ENCODE measurements at places on chromosomes 5 and 9.

DNA sequence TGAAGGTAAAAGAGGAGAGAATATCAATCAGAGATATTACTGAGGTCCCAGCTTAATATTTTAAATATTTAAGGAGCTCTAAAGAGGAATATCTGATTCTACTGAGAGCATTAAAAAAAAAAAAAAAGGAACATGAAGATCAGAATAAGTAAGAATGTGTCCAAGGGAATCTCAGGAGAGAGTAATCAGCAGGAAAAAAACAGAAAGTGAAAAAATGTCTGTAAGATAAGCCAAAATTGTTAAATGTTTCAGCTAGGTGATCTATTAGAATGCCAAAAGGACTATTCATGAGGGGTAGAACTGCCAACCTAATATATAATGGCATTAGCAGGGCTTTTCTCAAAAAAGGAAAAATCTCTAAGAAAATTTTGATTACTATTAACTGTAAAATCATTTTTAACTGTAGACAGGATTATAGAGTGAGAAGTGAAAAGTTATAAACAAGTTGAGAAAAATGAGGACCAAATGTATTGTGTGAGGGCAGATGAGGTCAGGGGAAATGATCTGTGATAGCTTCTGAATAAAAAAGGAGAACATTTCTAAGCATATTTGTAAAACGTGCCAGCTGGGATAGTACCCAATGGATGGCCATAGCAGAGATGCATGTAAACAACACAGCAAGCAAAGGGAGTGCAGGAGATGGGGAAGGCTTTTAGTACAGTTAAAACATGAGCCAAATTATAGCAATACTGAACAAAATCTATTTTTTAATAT, 9.4 kb upstream of the RHOBTB3 start:
- DNase-seq = no peak

DNA sequence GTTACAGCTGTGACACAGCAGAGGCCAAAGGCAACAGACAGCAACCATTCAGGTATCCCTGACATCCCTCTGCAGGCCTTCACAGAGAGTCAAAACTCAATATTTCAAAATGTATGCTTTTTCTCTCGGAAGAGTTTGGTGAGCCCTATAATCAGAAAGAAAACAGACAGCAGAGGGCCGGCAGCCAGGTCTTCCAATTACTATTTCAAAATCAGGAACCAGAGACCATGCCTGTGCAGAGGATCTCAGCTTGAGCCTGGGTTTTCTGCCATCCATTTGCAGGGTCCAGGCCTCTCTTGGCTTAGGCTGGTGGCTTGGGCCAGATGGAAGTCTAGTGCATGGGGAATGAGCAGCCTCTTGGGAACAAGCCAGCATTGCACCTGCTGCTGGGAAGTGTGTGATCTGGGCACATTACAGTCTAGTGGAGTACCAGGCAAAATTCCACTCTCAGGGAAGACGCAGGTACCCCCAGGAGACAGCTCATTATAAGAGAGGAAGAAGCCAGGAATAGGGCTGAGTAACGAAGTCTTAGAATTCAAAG, 231.3 kb downstream of the ENC1 start:
- DNase-seq = no peak

GRCh38 chr5:154058055-154059038, 19.6 kb downstream of the MFAP3 start:
- DNase-seq = no peak

- no peak for DNase-seq
These were observed 96.9 kb upstream of the FSTL4 start for GRCh38 chr5:133709209-133709725.

DNA sequence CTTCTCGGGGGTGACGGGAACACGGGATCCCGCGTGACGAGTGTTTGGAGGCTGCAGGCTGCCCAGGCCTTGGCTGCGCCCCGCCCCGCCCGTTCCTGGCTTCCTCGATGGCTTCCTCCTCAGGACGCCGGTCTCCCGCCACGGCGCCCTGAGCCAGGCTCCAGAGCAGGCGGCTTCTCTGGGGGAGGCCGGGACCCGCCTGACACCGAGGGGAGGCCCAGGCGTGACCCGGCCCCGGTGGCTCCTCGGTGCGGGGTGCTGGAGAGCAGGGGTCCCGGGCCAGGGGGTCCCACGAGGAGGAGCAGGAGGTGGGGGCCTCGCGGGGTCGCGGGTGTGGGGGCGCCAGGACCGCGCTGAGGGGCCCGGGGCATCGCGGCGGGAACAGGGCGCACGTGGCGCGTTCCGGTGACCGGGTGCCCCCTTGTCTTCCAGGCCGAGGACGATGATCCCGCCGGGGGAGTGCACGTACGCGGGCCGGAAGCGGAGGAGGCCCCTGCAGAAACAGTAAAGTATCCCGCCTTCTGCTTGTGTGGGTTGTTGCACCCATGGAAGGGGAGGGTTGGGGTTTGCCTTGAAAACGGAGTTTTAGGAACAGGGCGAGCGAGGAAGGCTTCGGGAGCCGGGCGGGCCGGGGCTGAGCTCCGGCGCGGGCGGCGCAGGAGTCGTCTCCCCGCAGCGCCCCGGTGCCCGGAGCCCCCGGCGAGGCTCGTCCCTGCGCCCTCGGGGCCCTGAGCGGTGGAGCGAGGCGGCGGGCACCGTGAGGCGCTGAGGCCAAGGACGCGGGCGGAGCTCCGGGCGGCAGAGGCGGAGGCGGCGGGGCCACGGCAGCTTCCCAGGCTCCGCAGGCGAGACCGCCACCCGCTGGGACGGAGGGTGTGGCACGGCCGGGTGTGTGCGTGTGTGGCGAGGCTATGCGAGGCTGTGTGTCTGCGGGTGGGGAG, 22.2 kb downstream of the AHRR start:
- DNase-seq = peak; percentile 29

DNA sequence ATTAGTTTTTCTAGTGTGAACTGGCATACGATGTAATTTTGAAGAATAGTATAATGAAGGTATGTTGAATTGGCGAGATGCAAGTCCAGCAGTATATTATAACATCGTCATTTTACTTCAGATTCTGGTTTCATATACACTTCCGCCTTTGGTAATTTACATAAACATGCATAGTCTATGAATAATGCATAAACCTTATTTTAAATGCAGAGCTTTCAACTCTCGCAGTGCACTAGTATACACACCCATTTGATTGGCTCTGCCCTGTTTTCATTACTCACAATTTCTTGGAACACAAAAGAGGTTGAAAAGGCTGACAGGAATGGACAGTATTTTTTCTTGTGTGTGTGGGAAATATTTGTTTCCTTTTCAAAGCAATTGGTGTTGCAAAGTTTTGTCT, 128.9 kb upstream of the CCNH start:
- no peak for DNase-seq

GRCh38 chr5:90549729-90550275, 8.8 kb upstream of the ADGRV1 start:
- no peak for DNase-seq

DNA sequence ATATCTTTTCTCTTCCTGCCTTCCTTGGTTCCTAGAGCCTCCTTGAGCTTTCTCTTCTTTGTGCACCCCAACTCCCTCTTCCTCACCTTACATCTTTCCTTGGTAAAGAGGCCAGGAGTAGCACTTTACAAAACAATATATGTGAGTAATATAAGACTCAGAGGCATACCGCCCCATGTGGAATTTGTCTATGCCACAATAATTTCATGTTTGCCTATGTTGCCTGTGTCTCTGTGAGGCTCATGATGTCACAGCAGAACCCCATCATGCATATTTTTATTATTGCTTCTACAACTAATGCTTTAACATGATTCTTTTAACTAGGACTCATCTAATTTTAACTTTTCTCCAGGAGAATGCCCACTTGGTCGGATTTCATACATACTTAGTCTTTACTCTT, 15.0 kb upstream of the LVRN start:
- no peak for DNase-seq

- peak; percentile 76 for DNase-seq
These were observed 16.1 kb downstream of the GBGT1 start for GRCh38 chr9:133147412-133148198.

DNA sequence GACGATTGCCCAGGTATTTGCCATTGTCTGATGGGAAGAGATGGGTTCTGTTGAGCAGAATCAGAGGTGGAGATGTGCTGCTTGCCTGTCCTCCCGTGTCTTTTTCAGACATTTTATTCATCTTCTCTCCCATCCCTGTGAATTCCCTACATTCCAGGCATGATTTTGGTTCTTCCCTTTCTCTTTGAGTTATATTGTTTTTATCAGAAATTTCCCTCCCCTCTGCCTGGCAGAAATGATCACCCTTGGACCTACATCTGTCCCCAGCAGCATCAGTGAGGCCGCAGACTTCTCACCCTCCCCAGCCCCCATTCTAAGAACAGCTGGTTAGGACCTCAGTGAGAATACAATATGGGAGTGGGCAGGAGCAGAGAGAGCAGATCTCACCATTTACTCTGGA, 640.2 kb downstream of the CCDC171 start:
- DNase-seq = no peak

- DNase-seq = no peak
These were observed 174.8 kb downstream of the FAM114A2 start for GRCh38 chr5:153863951-153864350.

DNA sequence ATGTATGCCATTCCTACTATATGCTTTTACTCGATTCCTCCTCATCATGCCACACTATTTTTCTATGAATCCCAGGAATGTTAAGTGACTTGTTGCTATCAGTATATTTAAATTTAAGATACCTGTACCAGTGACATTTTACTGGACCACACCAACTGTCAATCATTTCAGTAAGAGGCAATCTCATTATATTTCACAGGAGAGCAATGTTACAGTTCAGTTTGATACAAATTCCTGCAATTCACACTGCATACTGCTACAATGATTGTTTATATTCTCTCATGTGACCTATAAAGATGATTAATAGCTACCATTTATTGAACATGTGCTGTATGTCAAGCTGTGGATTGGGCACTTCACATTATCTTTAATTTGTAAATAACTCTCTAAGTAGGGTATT, 30.0 kb downstream of the SPEF2 start:
- DNase-seq = no peak

DNA sequence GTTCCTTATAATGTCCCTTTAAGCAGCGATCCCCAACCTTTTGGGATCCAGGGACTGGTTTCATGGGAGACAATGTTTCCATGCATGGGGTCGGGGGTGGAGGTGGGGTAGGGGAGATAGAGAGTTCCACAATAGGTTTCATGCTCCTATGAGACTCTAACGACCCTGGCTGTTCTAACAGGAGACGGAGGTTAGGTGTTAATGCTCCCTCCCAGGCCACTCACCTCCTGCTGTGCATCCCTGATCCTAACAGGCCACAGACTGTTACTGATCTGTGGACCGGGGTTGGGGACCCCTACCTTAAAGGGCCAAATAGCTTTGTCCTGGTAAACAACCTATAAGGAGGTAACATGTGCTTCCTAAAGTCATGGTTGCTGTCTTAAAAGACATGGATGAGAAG, 602.5 kb upstream of the RGMB start:
- DNase-seq = no peak
